ENCODE measurements at places on chromosomes 1 and 21.

- no peak for DNase-seq
Observed at GRCh38 chr21:31545036-31545435, 114.5 kb upstream of the SOD1 start.

DNA sequence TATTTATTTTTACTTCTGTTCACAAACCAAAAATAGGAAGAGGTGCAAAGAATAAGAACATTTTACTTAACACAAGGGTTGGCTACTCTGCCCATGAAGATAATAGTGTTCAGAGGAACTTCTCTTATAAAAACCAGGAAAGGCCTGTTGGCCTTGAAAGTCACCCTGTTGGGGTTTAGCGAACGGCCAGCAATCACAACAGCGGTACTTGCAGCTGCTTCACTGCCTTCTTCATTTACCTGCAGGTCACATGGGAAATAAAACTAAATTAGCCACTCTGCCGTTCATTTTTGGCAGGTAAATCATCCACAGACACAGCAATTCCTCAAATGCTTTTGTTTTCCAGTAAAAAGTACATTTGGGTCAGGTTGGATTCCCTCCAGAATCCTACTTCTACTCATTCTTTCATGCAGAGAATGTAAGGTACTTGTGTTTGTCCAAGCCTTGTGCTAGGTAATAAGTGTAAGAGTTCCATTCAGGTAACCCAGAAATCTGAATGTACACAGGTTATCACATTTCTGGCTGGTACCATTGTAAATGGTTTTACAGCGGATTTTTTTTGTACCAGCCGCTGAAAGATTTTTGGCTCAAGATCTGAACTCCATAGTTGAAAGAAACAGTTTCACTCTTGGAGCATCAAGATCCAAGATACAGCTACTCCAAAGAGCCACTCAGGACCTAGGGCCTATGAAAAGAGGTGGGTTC is 13.1 kb downstream of the SERPINC1 start:
- DNase-seq: no peak

DNA sequence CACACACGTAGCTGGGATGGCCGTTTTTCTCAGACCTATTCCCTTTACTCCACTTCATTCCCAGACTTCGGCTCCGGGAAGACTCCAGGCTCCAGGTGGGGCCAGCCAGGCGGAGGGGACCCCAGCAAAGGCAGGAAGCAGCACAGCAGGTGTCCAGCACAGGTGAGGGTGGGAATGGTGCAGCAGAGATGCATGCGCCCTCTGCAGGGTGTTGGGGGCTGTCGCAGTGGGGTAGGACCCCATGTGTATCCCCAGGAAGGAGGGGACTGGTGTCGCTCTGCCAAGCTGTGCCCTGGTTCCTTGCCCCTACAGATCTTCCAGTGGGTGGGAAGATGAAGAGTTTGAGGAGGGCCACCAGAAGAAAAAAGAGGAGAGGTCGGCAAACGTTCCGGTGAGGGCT is 5.3 kb downstream of the TTC24 start:
- DNase-seq: no peak

DNA sequence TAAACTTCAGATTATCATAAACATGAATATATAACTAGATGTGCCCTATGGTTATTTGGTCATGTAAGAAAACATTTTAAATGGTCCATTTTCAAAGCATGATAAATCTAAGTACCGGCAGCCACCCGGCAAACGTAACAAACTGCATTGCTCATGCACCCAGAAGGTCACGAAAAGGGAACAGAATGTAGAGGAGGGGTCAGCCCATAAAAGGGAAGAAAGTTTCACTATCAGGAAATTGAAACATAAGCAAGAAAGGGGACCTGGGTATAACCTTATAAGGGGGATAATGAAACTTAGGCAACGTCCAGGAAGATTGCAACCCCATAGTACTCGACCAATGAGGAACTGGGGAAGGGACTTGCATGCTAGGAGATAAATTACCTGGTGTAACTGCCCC is 421.2 kb upstream of the ZRANB2 start:
- peak; percentile 53 for DNase-seq

DNA sequence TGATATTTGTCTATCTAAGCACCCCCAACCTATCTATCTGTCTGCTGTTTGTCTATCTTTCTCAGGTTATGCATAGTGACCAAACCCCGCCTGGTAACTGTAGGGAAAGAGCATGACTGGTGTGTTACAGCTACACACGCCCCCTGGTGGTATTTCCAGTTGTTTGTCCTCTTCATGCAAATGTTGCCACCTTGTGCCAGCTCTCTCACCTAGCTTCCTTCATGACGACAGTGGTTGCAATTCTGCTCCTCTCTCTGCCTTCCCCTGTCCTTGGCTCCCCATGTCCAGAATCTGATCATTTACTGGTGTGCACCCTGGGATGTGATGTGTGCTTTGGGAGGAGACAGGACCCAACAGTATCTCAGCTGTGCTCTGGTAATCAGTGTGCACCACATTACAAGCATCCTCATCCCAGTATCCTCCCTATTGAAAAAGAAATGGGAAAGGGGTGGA is 8.1 kb upstream of the INKA2 start:
- DNase-seq: peak; percentile 88

GRCh38 chr1:40592107-40592803 is 60.8 kb downstream of the ZNF684 start:
- peak; percentile 77 for DNase-seq
